SK-N-DZ (cell line): ENCODE measurements at places on chromosomes 5 and 9.

DNA sequence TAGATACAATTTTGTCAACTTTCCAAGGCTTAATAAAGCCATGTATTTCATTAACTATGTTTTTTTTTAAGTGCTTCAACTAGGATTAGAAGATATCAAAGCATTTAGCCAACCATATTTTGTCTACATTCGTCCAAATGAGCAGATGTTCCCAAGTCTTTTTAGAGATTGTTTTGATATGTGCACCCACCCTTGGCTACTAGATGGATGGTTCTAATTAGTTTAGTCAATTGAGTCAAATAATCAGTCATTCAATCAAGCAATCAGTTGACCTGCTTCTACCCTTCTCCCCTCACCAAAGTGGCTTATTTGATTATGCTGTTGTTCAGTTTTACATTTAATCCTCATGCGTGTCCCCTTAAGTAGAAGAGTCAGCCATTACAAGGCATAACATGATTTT is 319.5 kb upstream of the TNC start:
- peak; percentile 92 for DNase-seq

- DNase-seq: no peak
Measured at GRCh38 chr5:37165761-37166160, 83.4 kb downstream of the CPLANE1 start.

- no peak for DNase-seq
Measured at GRCh38 chr5:131005963-131006684, 158.9 kb downstream of the HINT1 start.

DNA sequence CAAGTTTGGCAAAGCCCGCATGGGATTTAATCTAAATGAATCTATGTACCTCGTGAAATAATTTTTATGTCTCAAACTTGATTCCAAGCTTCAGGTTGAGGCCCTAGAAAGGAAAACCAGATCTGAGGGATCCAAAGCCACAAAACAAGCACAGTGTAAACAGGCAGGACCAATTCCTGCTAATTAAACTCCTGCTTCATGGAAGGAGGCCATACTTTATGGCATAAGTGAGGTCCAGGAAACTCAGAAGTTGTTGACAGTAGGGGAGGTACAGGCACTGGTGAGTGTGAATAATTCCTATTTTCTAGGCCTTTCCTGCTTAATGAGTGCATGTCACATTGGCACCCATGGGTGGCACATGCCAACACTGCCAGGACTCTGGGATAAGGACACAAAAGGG is 648.6 kb upstream of the SGCD start:
- DNase-seq: no peak

DNA sequence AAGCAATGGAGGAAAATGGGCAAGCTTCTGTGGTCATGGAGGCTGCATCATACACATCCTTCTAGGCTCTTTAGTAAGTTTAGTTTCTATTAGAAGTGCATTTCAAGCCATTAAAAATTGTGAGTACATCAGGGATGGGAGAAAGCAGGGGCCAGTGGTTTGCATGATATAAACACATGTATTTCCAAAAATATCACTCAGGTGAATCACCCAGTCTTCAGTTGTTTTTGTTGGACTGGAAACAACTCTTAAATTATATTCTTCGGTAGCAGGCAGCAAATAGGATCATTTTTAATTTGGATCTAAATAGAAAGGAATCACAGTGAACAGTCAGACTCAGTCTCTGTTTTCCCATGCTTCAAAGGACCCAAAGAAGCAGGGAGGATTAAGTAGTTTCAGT is 657.9 kb downstream of the TLR4 start:
- DNase-seq: no peak

GRCh38 chr5:10987276-10987924 is 226.4 kb upstream of the DAP start:
- DNase-seq: no peak

- no peak for DNase-seq
Measured at GRCh38 chr5:1006656-1007071, 1.9 kb upstream of the NKD2 start.

DNA sequence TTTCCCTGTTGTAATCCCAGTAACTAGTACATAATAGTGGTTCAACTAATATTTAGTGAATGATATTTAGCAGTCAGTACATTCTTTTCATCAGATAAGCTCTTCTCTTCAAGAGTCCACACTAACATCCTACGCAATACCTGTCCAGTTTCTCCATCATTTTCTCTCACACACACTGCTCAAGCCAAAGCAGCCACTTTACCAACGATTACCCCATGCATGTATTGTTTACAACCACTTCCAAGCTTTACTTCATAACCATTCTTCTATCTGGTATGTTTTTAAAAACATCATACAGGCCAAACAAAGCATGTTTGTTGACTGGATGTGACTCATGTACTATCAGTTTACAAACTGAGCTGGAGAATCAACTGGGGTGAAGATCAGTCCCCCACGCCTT is 7.3 kb downstream of the UBTD2 start:
- no peak for DNase-seq

DNA sequence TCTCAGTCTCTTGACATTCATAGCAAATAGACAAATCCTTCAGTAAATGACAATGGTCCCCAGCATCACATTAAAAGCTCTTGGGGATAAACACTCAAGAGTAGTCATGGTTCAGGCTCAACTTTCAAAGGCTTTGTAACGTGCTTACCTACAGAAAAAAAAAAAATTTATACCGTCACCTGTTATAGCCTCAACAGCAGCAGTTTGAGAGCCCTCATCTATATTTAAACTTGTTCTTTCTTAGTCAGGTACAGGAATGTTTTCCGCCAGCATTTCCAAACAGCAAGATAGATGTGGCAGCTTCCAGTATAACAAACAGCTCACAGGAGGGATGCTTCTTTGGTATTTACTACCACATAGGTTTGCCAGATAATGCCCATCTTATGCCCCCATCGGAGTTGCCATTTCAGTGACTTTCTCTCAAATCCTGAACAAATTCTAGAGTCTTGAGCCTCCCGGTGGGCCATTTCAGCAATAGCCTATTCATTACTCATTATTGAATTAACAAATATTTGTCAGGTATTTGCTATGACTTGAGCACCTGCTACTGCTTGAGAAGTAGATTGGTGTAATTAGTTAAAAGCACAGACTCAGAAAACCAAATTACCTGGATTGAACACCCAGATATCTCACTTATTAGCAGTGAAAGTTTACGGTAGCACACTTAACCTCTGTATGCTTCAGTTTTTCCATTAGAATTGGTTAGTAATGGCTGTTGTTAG is 470.0 kb downstream of the EBF1 start:
- no peak for DNase-seq

DNA sequence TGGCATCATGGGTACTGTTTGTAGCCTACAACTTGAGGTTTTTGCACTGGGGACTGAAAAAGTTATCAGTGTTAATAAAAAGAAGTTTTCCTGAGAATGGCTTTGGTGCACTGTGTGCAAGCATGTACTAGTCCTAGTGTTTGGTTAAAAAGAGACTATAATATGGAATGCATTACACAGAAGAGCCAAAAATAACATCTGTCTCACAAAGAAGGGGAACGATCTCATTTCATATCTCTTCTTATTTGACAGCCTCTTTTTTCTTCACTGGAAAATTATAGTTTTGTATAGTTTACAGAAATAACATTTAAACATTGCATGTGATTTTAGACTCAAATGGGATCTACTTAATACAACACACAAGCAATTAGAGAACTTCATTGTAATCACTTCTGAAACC is 127.0 kb upstream of the GDNF start:
- DNase-seq: no peak

DNA sequence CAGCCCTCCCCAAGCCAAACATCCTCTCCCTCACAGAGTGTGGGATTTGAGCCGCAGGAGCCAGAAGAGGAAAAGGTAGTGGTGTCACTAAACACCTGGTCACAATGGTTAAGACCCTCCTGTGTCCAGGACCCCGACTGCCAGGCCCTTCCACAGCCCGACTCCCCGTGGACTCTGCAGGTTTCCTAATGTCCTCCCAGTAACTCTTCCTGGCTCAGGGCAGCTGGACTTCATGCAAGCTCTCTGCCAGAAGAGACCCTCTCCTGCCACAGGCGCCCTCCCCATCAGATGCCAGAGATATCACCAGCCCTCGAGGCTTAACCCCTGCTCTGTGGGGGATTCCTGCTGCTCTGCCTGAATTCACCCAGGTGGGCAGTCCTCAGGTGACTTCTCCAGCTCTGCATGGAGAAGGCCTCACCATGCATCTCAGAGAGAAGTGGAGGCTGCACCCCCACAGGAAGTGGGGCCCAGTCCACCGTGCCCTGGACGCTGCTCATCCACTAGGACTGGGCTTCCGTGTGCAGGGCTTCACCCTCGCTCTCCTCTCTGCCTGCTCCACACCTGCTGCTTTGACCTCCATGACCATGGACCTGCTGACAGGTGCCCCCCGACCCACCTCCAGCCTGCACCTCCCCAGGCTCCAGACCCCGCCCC is 111.2 kb downstream of the ADAMTS2 start:
- no peak for DNase-seq

GRCh38 chr5:109329333-109330237 is 80.2 kb downstream of the PJA2 start:
- DNase-seq: no peak

DNA sequence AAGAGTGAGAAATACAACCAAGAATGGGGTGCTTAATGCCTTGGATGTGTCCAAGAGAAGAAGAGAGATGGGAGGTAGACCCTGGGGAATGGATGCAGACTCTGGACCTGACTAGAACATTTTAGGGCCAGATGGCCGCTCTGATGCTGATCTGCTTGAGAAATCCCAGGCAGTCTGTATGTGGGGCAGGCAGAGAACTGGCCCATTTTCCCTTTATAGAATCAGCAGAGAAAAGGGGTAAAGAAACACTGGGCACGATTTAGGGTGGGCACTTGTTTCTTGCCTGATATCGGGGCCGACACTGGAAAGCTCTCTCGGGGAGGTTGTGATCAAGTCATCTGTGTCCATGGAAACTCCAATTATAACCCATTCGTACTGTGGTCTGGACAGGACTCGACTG is 118.5 kb upstream of the FSTL4 start:
- DNase-seq: no peak

- DNase-seq: no peak
Measured at GRCh38 chr5:44245935-44246334, 143.3 kb downstream of the FGF10 start.

DNA sequence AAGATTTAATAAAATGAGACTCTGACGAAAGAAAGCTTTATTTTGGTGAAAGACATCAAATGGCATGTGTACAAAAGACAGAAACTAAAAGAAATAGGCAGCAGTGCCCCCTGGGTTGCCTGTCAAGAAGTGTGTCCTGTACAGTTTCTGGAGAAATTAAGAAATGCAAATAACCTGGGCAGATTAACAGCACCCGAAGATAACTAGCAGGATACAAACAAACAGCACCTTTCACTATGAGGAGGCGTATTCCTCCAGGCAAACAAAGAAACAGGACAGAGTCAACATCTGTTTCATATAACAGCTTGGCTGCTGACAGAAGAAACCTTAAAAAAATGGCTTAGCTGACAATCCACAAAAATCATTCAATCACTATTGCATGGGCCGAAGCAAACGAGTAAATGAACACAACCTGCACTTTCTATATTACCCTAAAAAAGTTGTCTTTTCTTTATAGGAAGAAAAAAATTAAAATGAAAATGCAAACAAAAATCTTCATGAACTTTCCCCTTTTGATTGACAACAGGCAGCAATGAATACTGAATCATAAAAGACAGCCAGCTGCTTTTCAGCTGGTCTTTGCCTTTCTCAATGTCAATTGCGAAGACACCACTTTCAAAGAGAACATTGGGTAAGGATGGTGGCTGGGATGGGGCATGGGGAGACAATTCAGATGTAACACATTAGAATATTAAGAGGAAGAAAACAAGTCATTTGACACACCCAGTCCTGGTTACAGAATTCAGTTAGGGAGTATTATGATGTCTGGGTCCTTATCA is 162.1 kb downstream of the ARL15 start:
- peak; percentile 32 for DNase-seq

DNA sequence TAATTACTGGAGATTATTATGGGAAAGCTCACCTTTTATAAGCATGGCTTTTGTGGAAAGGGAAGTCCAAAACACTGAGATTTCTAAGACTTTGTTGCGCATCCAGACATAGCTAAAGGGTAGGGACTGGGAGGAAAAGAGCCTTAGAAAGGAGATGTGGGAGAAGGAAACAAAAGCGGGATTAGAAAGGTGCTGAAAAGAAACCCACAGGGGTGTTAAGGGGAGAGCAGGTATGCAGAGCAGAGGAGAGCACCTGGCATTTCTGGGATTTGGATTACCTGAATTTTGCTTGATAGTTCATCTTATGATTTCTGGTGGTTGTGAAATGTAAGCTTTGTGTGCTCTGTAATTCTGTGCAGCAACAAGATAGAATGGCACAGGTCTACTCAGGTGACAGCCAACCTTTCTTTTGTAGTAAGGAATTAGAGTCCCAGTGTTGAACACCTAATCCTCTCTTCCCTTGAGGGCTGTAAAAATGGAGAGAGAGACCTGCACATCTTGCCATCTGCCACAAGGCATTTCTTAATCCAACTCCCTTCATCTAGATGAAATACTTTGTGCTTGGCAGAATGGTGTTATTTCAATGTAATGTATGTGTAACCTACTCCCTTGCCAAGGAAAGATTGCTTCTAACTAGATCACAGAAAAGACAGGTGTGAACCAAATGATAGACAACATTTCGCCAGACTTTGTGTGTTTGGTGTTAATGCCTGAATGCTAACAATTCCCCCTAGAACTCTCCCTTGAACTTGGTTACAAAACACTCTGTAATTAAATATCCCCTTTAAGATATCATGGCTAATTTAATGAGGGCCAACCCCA is 47.4 kb downstream of the ATPSCKMT start:
- no peak for DNase-seq

DNA sequence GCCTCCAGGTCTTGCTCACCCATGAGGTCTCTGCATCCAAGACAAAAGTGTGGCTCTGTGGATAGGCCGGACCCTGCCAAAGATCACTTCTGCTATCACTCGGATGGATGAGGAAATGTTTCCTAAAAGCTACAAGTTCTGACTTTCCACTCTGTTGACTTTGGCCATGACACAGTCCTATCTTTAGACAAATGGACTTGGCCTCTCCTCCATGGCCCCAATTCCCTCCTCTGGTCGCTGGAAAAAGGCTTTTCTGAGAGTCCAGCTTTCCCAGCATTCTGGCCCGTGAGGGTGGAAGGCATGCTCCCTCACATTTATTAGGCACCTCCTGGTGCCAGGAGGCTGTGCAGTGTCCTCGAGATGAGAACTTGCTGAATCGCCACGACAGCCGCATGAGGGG is 83.1 kb downstream of the COL27A1 start:
- no peak for DNase-seq

- peak; percentile 61 for DNase-seq
Measured at GRCh38 chr5:107670087-107670931, 428 bp downstream of the EFNA5 start.
